ENCODE measurements at places on chromosomes 1 and 21.

GRCh38 chr1:5480906-5481305, 511.3 kb downstream of the NPHP4 start:
- no peak for DNase-seq

DNA sequence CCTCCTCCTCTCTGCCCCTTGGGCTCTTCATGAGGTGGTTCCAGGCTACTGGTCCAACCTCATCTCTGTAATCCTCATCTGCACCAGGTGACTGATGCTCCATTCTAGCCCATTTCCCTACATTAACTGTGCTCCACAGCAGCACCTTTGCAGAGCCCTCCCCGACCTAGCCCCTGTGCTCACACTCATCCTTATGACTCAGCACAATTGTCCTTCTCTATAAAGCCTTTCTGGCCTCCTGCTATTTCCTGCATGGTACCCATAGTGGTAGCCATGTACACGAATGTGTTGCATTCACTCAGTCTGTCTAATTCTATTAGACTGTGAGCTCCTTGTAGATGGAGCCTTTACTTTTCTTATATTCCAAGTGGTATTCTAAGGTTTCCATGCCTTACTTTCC, 339.0 kb downstream of the DISC1 start:
- DNase-seq: no peak

GRCh38 chr1:162561616-162562469, at the start of gene UAP1:
Gene UAP1, plus strand, starts transcription at chr1:162561722. Its CDS starts 4,347 bp downstream, at chr1:162566069.
- DNase-seq: no peak

DNA sequence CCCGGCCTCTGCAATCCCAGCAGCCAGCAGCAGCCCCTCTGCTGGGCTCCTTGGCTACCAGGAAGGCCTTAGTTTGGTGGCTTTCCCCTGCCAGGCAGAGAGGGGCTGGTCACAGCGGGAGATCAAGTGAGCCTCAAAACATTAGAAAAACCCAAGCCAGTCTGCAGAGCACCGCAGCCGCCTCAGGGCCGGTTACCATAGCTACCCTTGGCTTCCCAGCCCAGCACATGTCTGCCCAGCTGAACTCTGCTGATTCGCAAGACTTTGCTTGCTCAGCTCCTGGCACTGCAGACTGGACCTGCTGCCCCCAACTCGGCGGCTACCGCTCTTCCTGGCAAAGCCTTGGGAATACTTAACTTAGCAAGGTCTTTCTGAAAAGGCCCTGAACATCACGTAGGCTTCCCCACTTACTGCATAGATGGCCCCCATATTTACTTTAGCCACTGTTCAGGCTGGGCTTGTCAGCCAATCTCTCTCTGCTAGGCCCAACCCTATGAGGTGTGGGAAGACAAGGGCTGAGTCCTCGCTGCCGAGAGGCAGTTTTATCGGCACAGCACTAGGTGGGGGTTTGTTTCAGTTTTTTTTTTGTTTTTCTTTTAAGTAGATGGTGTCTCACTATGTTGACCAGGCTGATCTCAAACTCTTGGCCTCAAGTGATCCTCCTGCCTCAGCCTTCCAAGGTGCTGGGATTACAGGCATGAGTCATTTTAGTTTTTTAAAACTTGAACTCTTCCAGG, 28.6 kb upstream of the PLEKHG5 start:
- no peak for DNase-seq

- no peak for DNase-seq
Measured at GRCh38 chr1:57752843-57753242, 329.0 kb upstream of the DAB1 start.

DNA sequence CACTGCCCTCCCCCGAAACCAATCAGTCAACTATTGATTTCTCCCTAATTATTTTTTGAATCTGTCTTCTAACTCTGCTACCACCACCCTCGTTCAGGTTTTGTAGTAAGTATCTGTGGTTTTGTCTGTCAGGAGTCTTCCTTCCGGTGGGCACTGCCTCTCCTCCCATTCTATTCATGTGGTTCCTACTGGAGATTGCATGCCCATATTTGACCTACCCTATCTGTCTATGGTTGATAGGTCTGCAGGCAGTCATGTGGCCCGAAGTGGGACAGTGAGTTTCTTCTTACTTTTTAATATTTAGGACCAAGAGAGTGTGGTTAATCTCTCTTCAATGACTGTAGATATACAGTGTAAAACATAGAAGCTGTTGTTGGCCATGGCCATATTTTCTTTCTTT, 17.8 kb upstream of the MAST2 start:
- no peak for DNase-seq

- DNase-seq: no peak
Measured at GRCh38 chr1:65668368-65668767, 124.3 kb upstream of the PDE4B start.

GRCh38 chr1:234870020-234870981, 258.3 kb downstream of the TOMM20 start:
- DNase-seq: no peak

- DNase-seq: no peak
Measured at GRCh38 chr1:10877894-10878293, 81.4 kb upstream of the CASZ1 start.

DNA sequence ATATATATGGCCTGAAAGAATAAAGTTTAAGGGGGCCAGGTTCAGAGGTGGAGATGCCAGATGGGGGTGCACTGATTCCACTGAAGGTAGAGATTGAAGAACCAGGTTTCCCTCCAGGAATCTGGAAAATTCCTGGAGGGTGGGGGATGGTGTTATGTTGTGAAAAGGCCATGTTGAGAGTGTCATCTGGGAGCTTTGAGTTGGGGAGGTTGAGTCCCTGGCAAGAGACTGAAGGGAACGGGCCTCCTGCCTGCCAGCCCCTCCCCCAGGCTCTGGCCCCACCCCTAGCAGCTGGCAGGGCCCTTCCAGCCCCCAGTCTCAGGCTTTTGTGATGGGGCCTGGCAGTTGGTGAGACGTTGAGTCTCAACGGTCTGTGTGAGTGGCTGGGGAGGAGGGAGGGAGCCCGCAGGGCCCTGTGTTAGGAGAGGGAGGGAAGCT, 4.1 kb downstream of the PTPRU start:
- no peak for DNase-seq

DNA sequence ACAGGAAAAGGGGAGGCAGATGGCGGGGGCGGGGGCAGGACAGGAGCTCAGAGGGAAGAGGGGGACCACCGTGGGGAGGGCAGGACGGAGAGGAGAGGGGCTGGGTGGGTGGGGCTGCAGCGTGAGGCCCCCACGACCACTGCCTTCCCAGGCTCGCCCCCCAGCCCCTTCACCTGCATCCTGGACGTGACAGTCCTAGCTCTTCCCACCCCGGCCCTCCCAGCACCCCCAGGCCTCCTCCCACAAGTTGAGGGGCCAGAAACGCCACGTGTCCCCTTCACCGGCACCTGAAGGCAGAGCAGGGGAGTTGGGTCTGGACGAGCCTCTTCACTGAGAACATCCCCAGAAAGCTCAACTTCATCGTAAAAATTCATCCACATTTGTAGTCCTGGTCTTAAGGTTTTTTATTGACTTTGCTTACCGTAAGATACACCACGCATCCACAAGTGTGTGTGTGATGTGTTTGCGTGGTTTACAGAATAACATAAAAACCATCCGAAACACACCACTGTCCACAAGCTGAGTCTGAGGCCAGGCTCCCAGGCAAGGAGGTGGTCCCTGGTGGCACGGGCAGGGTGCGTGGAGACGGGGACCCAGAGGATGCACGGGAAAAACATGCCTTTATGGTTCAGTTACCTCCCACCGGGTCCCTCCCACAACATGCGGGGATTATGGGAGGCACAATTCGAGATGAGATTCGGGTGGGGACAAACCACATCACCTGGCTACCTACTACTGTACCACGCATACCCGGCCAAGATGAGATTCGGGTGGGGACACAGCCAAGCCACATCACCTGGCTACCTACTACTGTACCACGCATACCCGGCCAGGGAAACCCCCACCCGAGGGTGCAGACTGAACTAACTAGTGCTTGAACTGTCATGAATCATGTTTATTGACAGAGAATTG, 13.9 kb upstream of the COL18A1 start:
- peak; percentile 17 for DNase-seq

- DNase-seq: no peak
Measured at GRCh38 chr1:56915960-56916359, 49.9 kb downstream of the C8B start.

DNA sequence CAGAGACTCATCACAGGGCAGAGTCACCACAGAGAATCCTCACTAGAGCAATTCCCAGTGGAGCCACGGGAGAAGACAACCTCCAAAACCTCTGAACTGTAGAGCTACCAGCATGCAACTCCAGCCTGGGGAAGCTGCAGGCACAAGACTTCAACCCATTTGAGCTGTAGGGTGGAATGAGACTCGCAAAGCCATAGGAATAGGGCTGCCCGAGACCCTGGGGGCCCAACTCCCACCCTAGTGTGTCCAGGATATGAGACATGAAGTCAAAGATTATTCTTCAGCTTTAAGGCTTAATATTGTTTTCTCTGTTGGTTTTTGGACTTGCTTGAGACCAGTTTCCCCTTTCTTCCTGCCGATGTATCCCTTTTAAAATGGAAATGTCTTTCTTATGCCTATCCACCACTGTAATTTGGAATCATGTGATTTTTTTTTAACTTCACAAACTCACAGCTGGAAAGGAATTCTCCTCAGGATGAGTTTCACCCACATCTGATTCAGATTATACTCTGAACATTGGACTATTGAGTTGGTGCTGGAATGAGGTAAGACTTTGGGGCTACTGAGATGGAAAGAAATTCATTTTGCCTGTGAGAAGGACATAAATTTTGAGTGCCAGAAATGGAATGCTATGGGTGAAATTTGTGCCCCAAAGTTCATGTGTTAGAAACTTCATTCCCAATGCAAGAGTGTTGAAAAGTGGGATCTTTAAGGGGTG, 59.6 kb upstream of the ST6GALNAC5 start:
- no peak for DNase-seq

- DNase-seq: no peak
Measured at GRCh38 chr1:9361630-9362260, 69.1 kb downstream of the SPSB1 start.
